ENCODE measurements at places on chromosomes 1 and 21.
A peak's percentile ranks its signal among the peaks of the same experiment; 100 is the strongest.

DNA sequence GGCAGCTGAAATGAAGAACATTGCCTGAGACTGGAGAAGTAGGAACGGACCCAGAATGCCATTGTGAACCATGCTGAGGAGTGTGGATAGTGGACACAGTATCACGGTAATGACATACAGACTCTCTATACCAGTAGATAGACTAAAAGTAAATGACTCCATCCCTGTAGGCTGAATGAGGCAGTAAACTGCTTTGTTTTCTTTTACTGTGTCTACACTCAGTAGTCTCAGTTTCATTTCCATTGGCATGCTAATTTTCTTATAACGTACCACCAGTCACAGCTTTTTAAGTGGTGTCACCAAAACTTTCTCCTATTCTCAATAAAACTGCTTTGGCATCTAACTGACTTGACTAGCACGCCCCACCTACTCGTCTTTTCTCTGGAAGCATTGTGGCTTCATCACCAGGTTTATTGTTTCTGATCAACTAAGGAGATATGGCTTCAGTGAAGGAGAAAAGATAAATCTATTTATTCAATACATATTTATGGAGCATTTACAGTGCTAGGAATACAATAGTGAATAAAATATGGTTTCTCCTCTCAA is 8.4 kb upstream of the ZNF697 start:
- no peak for DNase-seq

GRCh38 chr1:168443356-168443755 is 100.4 kb downstream of the XCL2 start:
- no peak for DNase-seq

DNA sequence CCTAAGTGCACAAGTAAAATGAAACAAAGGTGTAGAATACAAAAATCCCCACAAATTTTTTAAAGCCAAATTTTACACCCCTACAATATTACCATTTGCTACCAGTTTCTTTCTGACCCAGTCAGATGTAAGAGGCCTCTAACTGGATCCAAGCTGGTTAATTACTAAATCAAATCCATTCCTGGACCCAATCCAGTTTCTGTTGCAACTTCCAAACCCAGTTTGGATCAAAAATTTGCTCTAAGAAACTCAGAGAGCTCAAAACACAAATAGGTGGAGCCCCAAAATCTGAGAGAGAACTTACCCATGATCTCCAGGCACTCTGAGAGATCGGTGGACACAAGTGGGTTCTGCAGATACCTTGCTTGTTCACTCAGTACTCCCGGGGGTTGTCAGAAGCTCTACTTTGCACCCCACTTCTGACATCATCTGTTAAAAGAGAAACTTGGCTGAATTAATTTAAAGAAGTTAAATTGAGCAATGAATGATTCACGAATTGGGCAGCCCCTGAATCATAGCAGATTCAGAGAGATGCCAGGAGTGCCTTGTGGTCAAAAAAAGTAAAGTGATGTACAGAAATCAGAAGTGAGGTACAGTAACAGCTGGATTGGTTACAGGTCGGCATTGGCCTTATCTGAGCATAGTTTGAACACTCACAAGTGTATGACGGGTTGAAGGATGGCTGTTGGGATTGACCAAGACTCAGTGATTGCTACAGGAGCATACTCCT is 448.0 kb downstream of the KCNT2 start:
- DNase-seq, result peak; percentile 67

GRCh38 chr1:13960375-13960987 is 260.5 kb downstream of the PRDM2 start:
- peak; percentile 28 for DNase-seq
